ENCODE measurements at places on chromosomes 4 and X.

DNA sequence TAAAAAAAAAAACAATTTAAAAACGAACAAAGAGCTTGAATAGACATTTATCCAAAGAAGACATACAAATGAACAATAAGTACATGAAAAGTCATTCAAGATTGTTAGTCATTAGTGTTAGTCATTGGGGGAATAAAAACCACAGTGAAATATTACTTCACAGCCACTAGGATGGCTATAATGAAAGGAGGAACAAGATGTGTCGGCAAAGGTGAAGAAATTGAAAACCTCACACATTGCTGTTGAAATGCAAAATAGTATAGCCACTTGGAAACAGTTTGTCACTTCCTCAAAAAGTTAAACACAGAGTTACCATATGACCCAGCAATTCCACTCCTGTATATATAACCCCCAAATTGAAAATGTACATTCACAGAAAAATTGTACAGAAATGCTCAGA, 45.2 kb upstream of the SLC39A8 start:
- no peak for DNase-seq

GRCh38 chrX:19724409-19724808, 163.0 kb downstream of the SH3KBP1 start:
- DNase-seq, result no peak

DNA sequence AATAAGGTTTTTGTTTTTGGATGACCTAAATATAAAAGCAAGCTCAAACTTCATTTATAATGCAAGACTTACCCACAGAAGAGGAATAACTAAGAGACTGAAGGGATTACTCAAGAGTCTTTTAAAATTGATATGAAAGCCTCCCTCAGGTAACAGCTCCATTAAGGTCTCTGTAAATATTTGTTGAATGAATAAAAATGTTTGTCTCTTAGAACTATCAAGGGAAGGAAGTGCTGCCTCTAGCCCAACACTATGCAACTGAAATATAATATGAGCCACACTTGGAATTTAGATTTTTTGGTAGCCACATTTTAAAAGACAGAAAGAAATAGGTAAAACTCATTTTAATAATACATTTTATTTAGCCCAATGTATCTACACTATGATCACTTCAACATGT, 127.8 kb downstream of the SH3RF1 start:
- DNase-seq, result no peak

DNA sequence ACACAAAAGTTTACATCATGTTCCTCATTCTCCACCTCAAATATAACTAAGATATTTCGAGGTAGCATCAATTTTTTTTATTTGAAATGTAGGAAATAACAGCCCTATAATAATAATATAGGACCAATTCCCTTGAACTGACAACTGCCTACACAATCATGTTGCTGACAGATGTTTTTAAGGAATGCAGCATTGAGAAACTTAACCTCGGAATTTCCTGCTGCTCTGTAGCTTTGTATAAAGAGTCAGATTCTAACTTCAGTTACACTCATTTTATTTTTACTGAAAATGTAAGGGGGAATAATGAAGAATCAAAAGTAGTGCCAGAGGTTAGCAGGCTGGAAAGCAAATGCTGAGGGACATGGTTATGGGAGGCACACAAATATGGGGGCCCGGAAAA, 235.8 kb downstream of the RBMX2 start:
- DNase-seq, result no peak

- DNase-seq, result no peak
These were observed 173.9 kb downstream of the SCFD2 start for GRCh38 chr4:53191997-53192396.

- DNase-seq, result no peak
These were observed 25.7 kb upstream of the XIAP start for GRCh38 chrX:123834116-123834515.

DNA sequence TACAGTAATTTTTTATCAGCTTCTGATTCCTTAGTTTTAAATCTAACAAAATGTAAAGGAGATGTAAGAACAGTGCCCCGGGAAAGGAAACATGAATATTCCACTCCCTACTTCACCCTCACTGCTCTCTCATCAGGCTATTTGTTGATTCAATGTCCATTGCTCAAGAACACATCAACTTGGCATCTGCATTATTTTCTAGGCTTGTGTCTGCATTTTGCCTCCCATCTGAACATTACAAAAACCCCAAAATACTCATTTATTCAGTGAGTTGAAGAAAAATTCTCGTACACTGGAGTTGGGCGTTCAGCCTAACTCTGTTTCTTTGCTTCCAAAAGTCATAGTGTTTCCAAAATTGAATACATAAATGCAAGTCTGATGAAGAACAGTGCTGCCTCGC, 25.6 kb downstream of the ARHGAP6 start:
- no peak for DNase-seq

- no peak for DNase-seq
These were observed 38.3 kb upstream of the MMAA start for GRCh38 chr4:145580906-145581305.

DNA sequence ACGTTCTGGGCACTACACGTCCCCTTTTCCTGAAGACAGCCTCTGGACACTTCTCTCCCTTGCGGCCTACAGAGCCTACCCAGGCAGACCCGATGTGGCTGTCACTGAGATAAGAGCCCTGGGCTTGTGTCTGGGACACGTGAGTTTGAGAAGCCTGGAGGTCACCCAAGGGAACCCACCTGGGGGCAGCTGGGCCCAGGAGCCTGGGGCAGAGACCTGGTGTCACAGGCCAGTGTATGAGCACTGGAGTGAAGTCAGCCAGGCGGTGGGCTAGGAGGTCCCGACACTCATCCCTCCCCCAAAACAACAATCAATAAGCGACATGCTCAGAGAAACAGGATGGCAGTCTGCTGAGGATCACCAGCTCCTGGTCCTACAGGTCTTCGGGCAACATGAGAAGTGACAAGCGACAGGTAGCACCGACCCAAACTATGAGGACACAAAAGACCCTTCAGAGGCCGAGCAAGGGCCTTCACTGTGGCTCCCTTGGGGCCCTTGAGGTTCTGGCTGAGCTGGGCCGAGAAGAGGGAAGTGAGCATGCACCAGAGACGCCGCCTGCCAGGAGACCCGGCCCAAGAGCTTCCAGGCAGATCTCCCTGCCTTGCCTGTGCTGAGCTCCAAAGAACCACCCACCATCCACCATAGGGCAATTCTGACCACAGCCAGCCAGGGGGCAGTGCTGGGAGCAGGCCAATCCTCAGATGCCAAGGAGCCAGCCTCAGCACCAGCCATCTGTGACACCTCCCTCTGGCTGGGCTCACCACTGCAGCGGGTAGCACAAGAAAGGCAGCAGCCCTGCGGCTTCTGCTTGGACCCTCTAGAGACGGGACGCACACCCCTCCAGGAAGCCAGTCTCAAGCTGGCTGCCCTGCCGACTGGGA, 11.0 kb upstream of the DUSP9 start:
- no peak for DNase-seq

DNA sequence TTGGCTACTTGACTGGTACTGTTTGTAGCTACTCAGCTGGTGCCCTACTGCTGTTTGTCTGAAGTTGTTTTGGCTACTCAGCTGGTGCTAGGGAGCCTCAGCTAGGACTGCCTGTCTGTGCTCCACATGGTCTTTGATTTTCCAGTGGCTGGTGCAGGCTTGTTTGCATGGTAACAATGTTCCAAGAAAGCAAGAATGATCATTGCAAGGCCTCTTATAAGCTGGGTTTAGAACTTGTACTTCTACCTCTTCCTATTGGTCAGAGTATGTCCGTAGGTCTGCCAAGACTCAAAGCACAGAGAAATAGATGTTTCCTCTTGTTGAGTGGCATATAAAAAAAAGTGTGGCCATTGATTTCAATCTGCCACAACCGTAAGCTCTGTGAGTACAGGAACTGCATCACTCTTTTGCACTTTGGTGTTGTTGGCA, 17.6 kb downstream of the NFKB1 start:
- no peak for DNase-seq

DNA sequence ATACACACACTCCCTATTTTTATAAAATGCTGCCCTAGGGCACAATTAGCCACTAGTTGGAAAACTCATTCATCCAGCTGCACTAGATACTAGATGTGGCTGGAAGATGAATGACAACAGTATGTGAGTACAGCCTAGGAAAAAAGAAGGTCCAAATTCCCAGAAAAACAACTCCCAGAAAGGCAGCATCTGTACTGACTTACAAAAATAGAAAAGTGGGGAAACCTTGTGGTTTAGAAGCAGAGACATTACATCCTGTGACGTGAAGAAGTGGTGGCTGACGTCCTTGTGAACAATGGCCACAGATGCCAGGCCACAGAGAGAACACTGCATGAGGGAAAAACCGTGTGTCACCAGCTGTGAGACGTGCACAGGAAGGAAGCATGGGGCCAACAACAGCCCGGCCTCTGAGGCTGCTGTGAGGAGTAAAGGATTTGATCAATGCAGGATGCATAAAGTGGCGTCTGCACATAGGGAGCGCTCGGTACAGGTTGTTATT, 81.2 kb downstream of the SPRY1 start:
- DNase-seq, result peak; percentile 40

DNA sequence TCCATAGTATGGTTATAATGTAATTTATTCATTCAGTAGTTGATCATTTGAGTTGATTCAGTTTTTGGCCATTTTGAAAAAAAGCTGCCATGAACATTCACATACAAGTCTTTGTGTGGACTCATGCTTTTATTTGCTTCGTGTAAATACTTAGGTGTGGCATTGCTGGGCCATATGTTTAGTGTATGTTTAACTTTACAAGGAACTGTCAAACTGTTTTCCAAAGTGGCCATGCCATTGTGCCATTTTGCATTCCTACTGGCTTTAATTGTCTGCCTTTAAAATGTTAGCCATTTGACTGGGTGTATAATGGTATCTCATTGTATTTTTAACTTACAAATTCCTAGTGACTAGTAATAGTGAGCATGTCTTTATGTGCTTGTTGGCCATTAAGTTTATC, 8.8 kb downstream of the MTM1 start:
- DNase-seq, result no peak

- DNase-seq, result no peak
These were observed 41.5 kb upstream of the FAT1 start for GRCh38 chr4:186765138-186765537.

DNA sequence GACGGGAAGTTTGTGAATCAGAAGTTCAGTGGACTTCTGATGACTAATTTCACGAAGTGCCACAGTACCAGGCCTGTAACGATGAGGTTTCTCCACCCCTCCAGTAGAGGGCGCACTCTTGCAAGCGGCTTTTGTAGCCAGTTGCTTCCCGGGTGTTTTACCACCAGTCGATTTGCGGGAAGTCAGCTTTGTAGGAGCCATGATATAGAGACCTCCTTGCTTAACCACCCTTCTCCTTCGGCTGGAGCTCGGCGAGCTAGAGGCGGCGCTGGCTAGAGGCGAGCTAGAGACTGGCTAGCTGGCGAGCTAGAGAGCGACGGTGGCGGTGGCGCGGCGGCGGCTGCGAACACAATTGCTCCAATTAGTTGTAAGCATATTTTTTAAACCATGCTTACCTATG, 72.0 kb downstream of the IL1RAPL1 start:
- DNase-seq, result no peak

GRCh38 chr4:126701756-126702155, 931.0 kb upstream of the INTU start:
- DNase-seq, result no peak

DNA sequence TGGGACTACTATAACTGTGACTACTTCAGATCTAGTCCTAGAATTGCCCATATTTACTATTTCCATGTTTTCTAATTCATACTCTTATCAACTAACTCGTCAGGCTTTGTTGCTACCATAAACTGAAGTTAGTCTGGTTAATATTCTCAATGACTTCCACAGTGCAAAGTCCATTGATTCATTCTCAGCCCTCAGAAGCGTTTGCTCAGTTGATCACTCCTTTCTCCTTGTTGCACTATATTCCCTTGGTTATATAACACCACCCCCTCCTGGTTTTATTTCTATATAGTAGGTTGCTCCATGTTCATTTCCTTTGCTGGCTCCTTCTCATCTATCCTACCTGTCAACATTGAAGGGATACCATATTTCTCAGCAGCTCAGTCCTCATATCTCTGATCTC, 27.2 kb upstream of the SLC6A14 start:
- DNase-seq, result no peak

GRCh38 chr4:47340914-47341313, 122.6 kb downstream of the COMMD8 start:
- DNase-seq, result no peak

GRCh38 chr4:108398836-108399235, 221.5 kb upstream of the RPL34 start:
- no peak for DNase-seq

DNA sequence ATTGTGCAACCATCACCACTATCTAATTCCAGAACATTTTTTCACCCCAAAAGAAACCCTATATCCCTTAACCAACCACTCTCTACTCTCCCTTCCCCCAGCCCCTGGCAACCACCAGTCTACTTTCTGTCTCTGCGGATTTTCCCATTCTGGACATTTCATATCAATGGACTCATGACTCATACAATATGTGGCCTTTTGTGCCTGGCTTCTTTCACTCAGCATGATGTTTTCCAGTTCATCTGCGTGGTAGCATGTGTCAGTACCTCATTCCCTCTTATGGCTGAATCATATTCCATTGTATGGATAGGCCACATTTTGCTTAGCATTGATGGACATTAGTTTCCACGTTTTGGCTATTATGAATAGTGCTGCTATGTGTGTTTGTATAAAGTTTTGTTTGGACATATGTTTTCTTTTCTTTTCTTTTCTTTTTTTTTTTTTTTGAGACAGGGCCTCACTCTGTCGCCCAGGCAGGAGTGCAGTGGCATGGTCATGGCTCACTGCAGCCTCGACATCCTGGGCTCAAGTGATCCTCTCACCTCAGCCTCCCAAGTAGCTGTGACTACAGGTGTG, 335.4 kb downstream of the BCOR start:
- DNase-seq, result no peak

- DNase-seq, result no peak
These were observed 23.9 kb downstream of the SCD5 start for GRCh38 chr4:82774711-82775171.

- no peak for DNase-seq
These were observed 23.1 kb upstream of the KLHL2 start for GRCh38 chr4:165184220-165184619.

DNA sequence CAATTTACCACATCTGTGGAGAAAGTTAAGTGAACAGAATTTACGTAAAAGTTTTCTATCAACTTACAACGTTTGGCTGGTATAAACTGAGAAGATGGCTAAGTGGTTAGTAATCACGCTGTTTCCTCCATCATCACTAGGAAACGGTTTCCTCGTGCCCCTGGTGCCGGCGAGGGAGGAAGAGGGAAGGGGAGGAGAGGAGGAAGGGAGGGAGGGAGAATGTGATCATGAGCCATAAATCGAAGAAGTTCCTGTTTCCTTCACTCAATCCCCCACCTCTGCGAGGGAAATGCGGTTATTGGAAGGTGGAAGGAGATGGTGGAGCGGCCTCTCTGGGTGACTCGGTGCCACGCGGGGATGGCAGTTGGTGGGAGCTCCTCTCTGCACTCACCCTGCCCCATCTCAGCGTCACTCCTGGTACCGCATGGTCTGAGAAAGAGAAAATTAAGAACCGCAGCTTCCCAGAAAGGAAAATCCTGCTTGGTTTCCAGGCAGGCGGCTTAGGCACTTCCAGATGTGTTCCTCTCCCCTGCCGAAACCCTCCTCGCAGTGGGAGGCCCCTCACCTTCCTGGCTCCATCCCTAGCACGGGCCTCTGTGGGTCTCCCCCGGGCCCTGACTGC, 216.8 kb downstream of the AFAP1 start:
- no peak for DNase-seq

GRCh38 chr4:143188136-143189088, 3.7 kb downstream of the USP38 start:
- DNase-seq, result no peak

GRCh38 chr4:78136109-78137081, 79.3 kb downstream of the FRAS1 start:
- no peak for DNase-seq

- DNase-seq, result no peak
These were observed 61.2 kb downstream of the HMGB2 start for GRCh38 chr4:173272996-173273395.
